Mesothelial cell of epicardium (in vitro differentiated cells): ENCODE measurements at places on chromosomes 7 and 10. TPM values are rescaled to one million over a fixed set of nuclear protein-coding genes. Genes with fewer than 3 reads are reported as not detected.

Gene CLCN1
- 0.07 to 0.16 TPM (median 0.11 TPM) in 3 replicates for total RNA-seq

DNA sequence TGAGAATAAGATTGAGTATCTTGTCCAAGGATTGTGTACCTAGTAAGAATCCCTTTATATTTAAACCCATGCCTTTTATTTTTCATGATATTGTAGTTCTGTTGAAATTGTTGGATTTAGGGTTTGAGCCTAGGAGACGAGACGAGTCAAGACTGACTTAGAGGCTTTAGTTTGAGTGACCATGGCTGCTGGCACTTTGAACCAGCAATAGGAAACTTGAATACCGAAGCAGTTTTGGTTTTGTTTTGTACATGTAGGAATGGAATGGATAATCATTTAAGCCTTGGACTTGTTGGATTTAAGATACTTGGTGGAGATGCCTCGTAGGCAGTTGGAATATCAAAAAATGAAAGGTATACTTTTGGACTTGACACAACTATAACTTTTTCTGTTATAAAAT, 229.0 kb downstream of the BICC1 start:
- no peak for DNase-seq

DNA sequence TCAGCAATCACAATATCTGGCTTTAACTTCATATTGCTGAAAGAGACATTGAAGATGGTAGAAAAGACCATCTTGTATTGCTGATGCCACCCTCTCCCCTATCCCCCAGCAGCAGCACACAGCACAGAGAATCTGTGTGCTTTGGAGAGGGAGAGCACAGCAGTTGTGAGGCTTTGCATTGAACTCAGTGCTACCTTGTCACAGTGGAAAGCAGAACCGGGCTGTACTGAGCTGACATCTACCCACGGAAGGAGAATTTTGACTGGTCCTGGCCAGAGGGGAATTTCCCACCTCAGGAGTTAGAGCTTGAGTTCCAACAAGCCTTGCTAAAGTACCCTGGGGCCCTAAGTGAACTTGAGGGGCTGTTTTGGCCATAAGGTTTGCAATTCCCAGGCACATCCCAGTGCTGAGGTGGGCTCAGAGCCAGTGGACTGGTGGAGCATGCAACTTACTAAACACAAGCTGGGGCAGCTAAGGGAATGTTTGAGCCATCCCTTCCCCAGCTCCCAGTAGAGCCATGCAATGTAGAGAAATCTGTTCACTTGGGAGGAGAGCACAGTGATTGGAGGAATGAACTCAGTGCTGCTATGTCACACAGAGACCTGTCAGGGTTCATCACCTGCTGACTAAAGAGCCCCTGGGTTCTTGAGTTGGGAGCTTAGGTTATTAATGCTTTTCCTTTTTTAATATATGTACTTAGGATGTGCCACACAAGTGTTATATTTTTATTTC, 62.1 kb downstream of the OR13A1 start:
- no peak for DNase-seq

GRCh38 chr10:89494575-89494974, 40.8 kb downstream of the SLC16A12 start:
- DNase-seq: no peak

- no peak for DNase-seq
These were observed 20.9 kb upstream of the PARD3 start for GRCh38 chr10:34835908-34836508.

- no peak for DNase-seq
These were observed 7.5 kb downstream of the NOS3 start for GRCh38 chr7:150998341-150998740.

Gene KIAA1549
- 33.9 to 34.8 TPM (median 34.1 TPM) in 3 replicates for total RNA-seq

DNA sequence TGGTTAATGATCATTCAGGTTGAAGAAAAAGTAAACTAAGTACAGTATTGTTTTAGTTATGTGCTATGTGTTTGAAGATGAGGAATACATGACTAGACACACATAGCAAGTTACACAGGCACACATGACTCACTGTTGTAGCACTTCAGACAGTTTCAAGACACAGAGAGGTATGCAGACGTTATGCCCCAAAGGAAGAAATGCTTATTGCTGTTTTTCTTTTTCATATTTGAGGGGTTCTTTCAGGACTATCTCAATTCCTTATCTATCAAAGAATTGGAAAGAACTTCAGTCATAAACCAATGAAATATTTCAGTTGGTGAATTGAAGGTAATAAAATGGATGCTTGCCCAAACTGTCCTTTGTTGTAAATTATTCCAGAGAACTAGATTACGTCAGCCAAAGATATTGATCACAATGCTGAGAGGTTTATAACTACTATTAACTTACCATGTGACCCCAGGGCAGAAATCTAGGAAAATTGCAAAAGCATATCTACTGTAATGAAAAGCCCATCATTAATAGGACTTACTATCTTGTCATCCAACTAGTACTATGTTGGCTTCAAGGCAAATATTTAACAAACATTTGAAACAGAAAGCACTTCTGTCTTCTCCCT, 61.2 kb upstream of the CAPZA2 start:
- DNase-seq: no peak

DNA sequence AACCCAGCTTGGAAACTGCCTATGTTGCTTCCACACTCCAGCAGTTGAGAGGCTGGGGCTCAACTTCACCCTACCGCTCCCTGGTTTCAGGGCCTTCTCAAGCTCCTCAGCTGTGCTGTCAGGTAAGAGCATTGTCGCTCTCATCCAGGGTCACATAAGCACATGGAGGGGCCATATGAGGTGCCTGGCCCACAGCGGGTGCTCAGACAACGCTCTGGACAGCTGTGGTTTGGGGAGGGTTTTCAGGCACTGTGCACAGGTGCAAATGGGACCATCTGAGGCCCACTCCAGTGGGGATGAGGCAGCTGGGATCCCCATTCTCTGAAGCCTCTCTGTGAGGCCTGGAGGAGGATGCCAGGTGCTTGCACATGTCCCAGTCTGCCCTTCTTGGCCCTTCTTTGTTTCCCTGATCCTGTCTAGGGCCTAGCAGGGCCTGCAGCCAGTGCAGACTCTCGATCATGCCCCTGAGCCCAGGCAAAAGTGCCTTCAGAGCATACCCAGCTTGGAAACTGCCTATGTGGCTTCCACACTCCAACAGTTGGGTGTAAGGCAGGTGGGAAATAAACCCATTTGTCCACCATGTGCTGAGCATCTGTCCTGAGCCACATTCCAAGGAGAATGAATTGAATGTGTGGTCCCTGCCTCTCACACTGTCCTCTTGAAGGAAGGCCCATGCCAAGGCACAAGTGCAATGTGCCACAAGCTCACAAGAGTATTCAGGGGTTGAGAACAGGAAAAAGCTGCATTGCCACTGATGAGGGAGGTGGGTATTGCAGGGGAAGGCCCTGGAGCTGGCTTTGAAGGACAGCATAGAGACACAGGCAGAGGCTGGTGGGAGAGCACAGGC, 40.3 kb downstream of the VSTM4 start:
- DNase-seq: no peak
